ENCODE measurements at places on chromosomes 2 and 18.

DNA sequence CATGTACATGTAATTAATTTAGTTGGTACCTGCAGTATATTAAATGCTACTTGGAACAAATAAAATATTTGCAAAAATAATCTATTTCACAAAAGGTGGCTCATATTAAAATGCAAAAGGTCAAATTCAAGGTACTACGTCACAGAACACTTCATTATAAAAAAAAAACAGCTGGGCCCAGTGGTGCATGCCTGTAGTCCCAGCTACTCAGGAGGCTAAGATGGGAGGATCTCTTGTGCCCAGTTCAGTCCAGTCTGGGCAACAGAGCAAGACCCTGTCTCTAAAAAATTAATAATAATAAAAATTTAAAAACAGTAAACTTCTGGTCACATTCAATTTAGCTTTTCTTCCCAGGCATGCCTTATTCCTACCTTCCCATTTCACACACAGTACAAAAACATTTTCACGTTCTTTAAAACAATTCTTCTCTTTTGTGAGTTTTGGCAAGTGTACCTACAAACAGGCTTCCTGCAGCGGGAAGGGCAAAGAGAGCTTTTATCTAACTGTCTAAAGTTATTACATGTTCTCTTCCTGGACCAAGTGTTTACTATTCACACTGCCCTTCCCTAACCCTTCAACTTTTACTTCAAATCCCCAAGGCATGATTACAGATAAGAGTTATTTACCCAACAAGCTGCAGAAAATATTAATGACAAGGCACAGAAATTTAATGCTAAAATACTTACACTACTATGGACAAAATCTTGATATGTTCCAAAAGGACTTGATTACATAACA lies 10.7 kb downstream of the BAZ2B start:
- no peak for DNase-seq

DNA sequence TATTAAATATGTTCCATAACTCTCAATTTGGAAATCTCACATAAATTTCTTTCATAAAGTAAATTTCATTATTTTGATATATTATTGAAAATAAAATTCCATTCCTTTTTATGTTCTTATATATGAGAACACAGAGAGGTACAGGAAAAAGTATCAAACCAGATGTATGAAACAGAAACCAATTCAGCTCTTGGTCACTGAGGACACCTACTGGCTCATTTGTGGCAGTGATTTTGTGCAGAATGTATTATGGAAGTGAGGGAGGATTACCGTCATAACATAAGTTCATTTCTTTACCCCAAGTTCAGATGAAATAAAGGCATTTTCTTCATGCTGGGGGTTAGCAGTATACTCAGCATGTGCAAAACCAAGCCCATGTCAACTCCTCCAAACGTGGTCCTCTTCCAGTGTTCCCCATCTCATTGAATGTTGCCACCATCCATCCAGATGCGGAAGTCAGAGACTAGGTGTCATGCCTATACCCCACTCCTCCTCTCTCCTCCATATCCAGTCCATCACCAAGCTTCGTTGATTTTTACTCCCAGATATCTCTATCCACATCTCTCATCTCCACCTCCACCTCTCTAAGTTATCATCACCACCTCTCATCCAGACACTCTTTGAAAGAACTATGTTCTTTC lies 41.7 kb upstream of the MALL start:
- peak; percentile 43 for DNase-seq

DNA sequence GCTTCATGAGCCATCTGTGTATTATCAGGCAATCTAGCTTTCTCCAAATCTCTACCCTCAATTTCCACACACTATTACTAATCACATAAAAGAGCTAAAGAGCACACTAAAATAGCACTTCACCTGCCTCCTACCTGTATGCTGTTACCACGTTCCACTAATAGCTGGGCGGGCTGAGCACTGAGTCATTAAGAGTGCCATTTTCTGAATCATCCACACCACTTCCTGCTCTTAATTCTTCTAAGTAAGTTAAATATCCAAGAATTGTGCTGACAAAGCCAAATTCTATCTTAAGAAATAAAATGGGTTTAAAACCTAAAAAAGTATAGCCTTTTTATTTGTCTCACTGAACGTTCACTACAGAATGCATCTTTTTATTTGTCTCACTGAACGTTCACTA lies 35.7 kb downstream of the NOL10 start:
- DNase-seq, result no peak

- no peak for DNase-seq
Measured at GRCh38 chr18:29154196-29154757, 977.3 kb upstream of the CDH2 start.

- DNase-seq, result no peak
Measured at GRCh38 chr2:224887141-224887540, 155.1 kb downstream of the DOCK10 start.

DNA sequence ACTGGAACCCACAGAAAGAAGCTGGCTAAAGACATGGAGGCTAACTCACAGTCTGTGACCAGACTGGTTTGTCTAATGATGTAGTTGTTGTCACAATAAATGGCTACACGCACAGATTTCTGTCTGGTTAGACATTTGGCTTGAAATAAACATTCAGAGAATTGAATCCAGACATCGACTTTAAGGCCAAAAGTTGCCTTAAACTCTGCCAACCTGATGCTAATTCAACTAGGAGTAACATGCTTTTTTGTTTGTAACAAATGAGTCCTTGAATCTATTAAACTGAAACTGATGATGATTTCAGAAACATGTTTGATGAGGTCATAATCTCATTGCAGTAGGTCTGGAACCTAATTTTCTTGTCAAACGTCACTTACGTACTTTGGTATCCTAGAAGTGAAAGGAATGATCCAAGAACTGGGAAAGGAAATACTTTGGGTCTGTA lies 123.8 kb downstream of the ERBB4 start:
- DNase-seq, result no peak

DNA sequence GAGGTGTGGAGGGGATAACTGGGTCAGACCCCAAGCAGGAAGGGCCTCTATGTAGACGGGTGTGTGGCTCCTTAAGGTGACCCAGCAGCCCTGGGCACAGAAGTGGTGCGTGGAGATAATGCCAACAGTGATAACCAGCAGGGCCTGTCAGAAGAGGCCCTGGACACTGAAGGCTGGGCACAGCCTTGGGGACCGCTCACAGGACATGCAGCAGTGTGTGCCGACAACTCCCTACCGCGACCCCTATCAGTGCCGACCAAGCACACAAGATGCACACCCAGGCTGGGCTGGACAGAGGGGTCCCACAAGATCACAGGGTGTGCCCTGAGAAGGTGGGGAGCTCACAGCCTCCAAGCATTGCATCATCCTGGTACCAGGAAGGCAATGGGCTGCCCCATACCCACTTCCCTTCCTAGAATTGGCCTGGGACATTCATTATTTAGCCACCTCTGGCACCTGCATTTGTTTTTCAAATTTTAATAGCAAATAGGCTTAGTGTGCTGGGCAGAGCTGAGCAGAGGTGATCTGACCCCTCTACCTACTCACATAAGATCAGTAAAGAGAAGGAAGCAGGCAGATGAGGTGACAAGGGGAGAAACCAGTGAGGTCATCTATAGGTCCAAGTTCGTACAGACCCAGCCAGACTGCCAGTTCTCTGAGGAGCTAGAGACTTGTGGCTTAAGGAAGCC lies 55.2 kb downstream of the BCL11A start:
- no peak for DNase-seq

GRCh38 chr18:9429662-9429993 lies 45.7 kb upstream of the RALBP1 start:
- no peak for DNase-seq

DNA sequence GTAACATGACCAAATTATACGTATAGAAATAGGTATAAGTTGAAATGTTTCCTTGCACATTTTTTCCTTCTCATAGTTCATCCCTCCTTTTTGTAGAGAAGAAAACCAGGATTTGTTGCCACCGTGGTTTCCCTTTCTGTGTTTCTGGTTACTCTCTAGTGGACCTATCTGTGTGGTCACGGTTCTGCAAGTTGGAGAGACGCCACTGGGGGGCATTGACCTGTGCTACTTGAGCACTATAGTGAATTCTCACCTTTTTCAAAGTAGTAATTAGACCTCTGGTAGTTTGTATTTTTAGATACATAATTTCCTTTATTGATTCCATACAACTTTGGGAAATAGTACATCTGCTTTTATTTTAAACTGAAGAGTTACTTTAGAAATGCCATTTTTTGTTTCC lies 444.8 kb downstream of the PTPRM start:
- no peak for DNase-seq

- DNase-seq, result no peak
Measured at GRCh38 chr18:25262920-25263319, 89.0 kb downstream of the ZNF521 start.

- no peak for DNase-seq
Measured at GRCh38 chr2:218577482-218578220, 9.0 kb downstream of the CNOT9 start.

GRCh38 chr18:63542069-63542468 lies at the start of gene SERPINB12:
Gene SERPINB12 (plus strand): TSS chr18:63542369. CDS start chr18:63556160, 13,791 bp downstream.
- DNase-seq, result peak; percentile 43

DNA sequence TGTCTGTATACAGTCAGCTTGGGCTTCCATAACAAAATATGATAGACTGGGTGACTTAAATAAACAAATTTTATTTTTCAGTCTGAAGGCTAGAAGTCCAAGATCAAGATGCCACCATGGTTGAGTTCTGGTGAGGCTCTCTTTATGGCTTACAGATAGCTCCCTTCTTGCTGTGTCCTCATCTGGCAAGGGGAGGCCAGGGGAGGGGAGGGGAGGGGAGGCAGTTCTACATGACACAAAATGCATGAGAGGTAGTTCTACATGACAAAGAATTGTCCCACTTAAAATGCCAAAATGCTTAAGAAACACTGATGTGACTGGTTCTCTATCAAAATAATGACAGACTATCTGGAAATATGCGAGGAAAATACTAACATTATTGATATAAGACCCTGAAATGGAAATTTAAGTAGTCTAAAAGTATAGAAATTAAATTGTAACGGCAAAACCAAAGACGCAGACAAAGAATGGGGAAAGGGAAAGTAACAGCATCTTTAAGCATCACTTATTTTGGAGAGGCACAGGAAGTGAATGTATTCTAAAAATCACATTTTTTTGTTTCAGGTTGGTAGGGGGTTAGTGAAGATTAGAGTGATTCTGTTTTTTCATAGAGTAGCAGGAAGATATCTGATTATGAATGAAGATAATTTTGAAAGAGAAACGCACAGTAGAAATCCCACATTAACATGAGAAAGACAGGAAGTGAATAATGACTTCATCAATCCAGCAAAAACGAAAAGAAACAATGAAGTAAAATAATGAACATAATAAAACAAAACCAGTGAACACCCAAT lies 131.4 kb downstream of the STRN start:
- peak; percentile 67 for DNase-seq

GRCh38 chr2:215905691-215906090 lies 107.7 kb downstream of the MREG start:
- no peak for DNase-seq

GRCh38 chr2:100992262-100992661 lies 9.8 kb upstream of the RPL31 start:
- no peak for DNase-seq

DNA sequence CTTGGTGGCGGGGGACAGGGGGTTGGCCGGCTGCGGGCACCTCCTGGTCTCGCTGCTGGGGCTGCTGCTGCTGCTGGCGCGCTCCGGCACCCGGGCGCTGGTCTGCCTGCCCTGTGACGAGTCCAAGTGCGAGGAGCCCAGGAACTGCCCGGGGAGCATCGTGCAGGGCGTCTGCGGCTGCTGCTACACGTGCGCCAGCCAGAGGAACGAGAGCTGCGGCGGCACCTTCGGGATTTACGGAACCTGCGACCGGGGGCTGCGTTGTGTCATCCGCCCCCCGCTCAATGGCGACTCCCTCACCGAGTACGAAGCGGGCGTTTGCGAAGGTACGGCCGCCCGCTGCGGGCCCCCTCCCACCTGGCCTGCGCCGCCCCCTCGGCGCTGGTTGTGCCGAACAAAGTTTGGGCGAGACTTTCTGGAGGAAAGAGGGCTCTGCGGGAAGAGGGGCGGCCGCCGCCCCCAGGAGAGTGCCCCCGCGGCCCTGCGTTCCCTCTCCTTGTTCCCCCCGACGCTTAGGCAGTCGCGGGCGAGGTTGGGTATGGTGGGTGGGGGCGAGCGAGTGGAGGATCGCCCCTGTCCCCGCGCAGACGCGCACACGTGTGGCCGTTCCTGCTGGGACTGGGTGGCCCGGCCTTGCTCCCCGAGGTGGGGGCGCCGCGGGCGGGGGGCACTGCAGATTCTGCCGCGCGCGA lies 866 bp downstream of the CRIM1 start:
- peak; percentile 62 for DNase-seq

DNA sequence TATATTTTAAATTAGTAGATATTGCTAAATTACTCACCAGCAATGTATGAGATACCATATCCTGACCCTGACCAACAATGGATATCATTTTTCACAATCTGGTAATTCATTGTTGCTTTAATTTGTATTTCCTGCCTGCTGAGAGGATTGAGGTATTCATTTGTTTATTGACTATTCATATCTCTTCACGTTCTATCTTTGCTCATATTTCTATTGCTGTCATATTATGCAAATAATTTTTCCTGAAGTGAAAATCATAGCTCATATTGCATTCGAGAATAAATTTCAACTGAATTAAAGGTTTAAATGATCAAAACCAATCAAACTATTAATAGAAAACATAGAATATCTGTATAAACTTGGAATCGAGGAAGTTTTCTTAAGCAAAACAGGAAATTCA lies 31.0 kb downstream of the INO80D start:
- DNase-seq, result no peak

- peak; percentile 32 for DNase-seq
Measured at GRCh38 chr18:57803103-57803969, at the start of gene ATP8B1. Gene ATP8B1 (minus strand): TSS chr18:57803315. CDS start chr18:57731807, 71,508 bp downstream.

DNA sequence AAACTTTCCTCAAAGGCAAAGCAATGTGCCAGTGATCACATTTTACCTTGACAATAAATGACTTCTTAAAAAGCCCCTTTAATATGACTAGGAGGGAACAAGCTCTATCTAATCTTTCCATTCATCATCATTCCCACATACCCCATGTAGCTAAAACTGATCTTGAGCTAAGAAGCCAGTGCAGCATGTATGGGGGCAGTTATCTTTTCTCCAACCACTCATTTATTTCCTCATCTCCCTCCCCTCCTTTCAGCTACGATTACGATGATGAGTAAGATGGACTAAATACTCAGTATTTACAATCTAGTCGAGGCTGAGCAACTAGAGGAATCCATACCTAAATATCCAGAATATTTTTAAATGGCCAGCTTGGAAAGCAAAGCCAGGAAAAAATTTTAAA lies 35.5 kb downstream of the PNO1 start:
- DNase-seq, result no peak

- DNase-seq, result peak; percentile 68
Measured at GRCh38 chr2:178277741-178278197, 83.5 kb downstream of the OSBPL6 start.

- DNase-seq, result no peak
Measured at GRCh38 chr2:42138163-42139015, 30.8 kb upstream of the EML4 start.

DNA sequence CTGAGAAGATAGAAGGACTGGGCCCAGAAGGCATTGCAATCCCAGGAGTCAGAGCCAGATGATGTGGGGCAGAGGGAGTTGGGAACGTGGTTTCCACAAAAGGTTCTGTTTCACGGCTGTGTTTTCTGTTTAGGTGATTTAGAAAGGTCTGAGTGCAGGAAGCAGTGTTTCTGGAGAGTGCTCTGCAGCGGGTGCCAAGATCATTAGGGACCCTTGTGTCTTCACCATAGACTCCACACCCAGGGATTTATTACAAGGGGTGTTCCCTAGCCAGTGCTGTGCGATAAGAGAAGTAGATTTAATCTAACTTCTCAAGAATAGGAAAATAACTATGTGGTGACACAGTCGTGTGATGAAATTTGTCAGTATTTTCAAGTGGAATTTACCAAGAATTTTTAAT lies 221.1 kb upstream of the TPO start:
- no peak for DNase-seq

GRCh38 chr2:196435189-196435588 lies 204.3 kb upstream of the CCDC150 start:
- DNase-seq, result no peak

GRCh38 chr2:157833721-157834120 lies 42.4 kb downstream of the ACVR1 start:
- no peak for DNase-seq

All from HAP-1 (cell line).